IPS-NIHi11 (cell line): ENCODE measurements at places on chromosomes 3 and 15.

DNA sequence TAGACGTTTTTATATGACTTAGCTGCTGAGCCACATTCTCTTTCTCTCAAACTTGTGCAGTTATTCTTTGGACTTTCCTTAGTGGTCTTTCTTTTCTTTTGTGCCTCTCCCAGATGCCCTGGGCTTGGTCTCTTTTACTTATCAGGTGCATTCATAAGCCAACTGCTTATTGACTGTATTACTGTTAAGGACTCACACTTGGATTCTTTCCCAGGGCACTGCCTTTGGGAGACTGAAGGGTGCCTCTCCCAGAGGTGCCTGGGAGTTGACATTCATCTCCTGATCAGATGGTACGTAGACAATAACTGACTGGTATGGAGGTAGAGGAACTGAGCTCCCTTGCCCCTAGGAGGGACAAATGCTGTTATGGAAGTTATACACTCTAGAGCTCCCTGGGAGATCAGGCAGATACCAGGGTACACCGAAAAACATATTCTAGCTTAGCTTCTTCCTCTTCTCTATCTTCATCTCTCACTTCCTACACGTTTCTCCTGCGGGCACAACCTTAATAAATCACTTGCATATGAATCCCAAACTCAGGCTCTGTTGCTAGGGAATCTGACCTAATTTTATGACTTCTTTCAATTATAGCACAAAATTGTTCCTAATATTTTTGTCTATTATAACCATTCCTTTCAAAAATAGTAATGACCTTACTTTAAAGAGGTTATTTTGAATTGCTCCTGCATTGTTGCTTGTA is 24.7 kb downstream of the PARP15 start:
- DNase-seq = no peak

DNA sequence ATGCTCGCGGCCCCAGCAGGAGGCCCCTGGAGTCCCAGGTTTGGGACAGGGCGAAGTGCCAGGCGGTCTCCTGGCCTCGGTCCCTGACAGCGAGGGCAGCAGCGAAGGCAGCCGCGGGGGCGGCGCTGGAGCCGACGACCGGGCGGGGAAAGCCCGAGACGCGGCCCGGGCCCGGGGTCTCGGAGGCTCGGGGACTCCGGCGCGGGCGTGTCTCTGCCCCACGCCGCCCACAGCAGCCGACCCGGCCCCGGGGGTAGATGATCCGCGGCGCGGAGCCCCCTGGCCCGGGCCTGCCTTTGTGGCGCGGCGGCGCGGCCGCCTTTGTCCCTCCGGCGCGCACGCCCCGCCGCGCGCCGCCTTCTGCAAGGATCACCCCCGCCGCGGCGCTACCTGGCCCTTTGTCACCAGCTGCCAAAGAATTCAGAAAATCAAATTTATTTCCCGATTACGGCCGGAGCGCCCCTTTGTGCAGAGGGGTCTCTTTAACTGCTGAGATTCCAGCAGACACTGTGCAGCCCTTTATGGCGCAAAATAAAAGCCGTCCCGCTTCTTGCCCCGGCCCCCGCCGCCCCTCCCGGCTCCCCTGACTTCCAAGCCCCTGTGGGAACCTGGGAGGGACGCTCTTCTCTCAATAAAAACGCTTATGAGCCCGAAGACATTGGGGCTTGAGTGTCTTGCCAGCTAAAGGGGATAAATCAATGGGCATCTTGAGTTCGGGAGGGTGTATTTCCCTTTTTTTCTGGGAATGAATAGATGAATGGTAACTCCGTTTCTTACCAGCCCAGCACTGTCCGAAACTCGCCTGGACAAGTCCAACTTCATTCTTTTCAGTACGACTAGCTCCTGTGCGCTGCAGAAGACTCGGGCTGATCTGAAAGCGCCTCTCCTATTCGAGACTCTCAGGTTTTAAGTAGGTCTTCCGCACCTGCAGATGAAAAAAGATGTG is 68.4 kb downstream of the HES1 start:
- DNase-seq = peak; percentile 79

DNA sequence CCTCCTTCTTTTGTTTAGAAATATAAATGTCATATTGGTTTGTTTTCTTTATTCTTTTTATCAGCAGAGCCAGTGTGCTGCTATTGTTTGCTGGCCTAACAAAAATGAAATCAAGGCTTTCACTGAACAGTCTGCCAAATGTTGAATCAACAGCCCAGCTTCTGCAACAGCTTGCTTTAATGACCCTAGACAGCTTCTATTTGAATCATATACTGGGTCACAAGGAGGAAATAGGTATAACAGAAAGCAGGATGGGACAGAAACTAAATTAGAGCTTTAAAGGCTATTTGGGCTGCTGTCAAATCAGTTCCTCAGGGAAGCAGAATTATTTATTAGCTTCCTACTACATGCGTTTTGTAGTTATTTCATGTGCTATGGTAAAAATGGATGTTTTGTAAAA is 12.1 kb upstream of the DNAJC13 start:
- no peak for DNase-seq

DNA sequence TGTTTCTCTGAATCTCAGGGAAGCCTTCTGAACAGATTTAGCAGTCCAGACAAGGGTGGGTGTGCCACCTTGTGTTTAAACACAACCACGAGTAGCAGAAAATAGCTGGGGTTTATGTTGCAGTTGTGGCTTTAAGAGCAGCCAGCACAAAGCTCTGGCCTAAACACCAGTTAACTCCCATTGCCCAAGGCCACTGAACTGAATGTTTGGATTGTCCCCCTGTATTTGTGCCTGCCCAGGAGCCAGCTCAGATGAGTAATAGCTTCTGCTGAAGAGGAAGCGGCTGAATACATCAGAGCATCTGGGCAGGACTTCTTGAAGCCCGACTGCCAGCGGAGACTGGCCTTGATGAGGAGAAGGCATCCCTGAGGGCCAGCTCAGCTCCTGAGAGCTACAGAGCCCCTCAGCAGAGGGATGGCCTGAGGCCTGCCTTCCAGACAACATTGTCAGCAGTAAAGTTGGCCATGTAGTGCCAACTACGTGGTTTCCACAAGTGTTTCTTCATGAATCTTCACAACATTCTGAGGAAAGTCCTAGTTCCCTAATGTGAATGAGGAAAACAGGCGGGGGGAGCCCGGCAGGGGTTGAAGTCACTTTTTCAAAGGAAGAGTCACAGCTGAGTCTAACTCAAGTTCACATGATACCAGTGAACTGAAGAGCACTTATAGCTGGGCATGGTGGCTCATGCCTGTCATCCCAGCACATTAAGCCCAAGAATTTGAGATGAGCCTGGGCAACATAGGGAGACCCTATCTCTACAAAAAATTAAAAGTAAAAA is 65.8 kb upstream of the ZBTB38 start:
- DNase-seq = no peak

DNA sequence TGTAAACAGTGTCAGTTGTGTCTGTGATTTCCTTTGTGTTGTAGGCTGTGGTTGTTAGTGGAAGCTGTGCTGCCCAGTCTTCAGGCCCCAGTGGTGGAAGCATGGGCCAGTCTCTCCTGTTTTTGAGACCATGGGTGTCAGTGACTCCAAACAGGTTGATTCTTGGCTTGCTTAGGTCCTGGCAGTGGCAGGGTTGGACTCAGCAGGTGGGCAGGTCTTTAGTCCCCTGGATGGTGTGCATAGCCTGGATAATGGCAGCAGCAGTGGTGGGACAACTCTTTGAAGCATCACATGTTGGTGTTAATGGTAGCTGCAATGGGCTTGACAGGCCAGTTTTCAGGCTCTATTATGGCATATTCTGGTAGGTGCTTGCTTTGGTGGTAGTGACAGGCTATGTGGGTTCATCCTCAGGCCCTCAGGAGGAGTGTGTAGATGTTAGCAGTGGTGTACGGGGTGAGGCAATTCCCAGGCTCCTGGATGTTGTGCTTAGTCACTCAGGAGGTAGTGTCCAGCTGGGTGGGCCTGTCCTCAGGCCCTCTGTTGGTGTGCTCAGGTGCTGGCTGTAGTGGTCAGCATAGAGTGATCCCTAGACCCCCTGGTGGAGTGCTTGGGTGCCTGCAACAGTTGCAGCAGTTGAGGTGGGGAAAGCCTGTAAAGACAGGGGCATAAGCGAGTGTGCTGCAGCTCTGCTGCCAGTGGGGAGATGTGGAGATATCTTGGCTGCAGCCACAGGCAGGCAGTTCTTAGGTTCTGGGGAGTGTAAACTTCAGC is 596.7 kb downstream of the PDCD6IP start:
- DNase-seq = peak; percentile 17
